Fibroblast of upper back skin (primary cell): ENCODE measurements at places on chromosomes 12 and 14.

GRCh38 chr12:107684029-107684795, 1.4 kb upstream of the PWP1 start:
- DNase-seq, result peak; percentile 39

GRCh38 chr14:65941091-65941490, 528.6 kb downstream of the FUT8 start:
- DNase-seq, result no peak

DNA sequence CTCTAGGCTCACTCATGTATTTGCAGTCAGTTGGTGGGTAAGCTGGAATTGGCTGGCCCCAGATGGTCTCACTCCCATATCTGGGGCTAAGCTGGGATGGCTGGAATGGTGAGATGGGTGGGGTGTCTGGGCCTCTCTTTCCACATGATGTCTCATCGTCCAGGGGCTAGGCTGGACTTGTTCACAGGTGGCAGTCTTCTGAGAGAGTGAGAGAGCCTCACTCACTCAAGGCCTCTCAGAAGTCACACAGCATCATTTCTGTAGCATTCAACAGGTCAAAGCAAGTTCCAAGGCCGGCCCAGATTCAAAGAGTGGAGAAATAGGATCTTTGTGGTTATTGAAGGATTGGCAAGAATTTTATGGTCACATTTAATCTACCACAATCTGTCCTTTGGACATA, 102.7 kb downstream of the UNC79 start:
- no peak for DNase-seq

DNA sequence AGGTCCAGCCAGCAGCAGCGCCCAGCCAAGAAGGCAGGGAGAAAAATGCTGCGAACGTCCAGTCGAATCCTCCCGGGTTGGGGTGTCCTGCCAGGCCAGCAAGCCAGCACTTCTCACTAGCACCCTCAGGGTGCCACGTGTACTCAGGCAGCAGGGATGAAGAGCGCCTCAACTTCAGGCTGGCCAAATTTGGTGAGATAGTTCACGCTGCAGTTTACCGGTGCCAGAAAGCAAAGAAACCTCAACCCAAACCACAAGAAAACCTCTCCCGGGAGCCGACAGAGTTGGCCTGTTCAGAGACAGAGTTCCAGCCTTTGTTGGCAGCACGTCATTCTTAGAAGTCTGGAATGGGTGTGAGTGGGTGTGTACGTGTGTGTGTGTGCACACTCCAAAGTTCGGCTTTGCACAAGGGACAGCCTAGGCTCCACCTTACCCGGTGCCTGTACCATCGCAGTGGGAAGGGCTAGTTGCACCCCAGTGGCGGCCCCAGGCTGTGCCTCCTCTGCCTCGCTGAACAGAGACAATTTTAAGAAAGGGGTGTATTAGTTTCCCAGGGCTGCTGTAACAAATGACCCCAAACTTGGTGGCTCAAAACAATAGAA, 42.1 kb downstream of the ELK3 start:
- DNase-seq, result peak; percentile 81

DNA sequence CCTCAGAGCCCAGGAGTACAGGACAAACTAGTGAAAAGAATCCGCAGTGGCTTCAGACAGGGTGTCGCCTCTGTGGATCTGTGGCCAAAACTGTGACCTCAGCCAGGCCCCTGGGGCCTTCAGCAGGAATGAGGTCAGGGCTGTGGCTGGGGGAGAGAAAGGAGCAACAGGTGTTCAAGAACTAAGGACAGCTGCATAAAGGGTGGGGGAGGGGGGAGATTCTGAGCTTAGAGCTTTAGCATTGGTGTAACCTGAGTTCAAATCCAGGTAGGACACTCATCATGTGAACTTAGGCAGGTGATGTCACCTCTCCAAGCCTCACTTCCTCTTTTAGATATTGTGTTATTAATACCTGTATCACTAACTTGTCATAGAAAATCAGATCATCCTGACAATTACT, 40.9 kb upstream of the CORO1C start:
- DNase-seq, result no peak

GRCh38 chr12:132139912-132140311, 4.2 kb downstream of the DDX51 start:
- DNase-seq, result no peak

DNA sequence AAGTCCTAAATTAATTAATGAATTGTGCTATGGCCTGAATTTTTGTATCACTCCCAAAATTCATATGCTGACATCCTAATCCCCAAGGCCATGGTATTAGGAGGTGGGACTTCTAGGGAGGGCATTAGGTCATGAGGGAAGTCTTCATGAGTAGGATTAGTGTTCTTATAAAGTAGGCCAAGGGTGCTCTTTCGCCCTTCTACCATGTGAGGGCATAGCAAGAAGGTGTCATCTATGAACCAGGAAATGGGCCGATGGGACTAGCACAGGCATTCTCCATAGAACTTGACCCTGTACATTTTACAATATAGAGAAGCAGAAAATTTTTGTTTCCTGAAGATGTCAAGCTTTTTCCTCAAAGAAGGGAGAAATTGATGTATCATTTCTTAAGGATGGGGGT, 12.5 kb downstream of the SYT10 start:
- DNase-seq, result no peak

GRCh38 chr14:55756078-55756477, 176.1 kb downstream of the KTN1 start:
- no peak for DNase-seq

DNA sequence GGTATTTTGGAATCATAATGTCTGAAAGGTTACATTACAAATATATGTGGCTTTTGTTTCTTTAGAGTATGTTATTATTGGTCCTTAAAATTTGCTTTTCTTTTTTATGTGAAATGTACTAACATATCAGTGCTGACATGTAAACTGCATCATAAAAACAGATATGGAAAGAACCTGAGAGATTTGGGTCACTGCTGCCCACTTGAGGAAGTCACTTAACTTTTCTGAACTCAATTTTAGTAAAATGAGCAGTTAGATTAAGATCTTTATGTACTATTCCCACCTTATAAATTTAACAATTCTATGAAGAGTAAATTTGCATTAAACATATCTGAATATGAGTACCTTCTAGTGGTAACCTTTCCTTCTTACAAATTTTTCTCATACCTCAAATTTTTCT, 7.5 kb downstream of the PTGR2 start:
- no peak for DNase-seq

GRCh38 chr14:57814726-57815125, 51.2 kb downstream of the SLC35F4 start:
- no peak for DNase-seq

DNA sequence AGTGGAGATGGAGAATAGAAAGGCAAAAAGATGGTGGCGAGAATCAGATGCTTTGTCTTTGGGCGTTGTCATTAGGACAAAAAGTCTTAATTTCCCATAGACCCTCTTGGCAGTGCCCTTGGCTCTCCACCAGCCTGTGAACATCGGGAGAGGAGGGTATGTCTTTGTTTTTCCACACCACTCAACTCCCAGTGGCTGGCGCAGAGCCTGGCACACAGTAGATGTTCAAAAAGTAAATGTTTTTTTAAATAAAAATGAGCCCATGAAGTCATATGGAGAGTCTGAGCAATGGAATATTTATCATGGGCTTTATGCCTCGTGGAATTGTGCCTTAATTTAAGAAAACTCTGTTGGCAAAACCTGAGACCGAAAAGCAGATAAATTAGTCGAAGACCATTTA, 90.4 kb downstream of the SRGAP1 start:
- no peak for DNase-seq

GRCh38 chr12:95996034-95996658, at the start of gene HAL:
TSS of gene HAL (minus strand) at chr12:95996344. CDS start at chr12:95995910, 434 bp downstream.
- no peak for DNase-seq
